HS-27A (cell line): ENCODE measurements at places on chromosomes 13 and 19.

- DNase-seq, result no peak
Observed at GRCh38 chr13:27559719-27560118, 60.6 kb downstream of the LNX2 start.

GRCh38 chr19:18377026-18377425, 8.9 kb upstream of the GDF15 start:
- no peak for DNase-seq

GRCh38 chr13:98990701-98991100, 12.8 kb upstream of the DOCK9 start:
- DNase-seq, result no peak

DNA sequence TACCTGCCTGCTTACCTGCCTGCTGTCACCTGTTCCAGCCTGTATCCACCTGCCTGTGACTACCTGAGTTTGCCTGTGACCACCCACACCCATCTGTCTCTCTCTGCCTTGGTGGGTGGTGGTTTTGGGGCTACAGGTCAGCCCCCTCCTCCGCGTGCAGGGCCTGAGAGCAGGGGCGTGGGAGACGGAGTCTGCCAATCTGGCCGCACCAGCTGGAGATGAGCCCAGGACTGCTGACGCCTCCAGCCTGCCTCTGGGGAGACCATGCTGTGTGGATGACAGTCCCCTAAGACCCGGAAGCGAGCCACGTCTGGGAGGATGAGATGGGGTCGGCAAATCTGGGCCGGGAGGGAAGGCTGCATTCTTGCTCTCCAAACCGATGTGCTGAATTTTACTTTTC, 15.9 kb upstream of the KCTD15 start:
- no peak for DNase-seq

- DNase-seq, result no peak
Observed at GRCh38 chr13:103876571-103876970, 810.4 kb upstream of the SLC10A2 start.

DNA sequence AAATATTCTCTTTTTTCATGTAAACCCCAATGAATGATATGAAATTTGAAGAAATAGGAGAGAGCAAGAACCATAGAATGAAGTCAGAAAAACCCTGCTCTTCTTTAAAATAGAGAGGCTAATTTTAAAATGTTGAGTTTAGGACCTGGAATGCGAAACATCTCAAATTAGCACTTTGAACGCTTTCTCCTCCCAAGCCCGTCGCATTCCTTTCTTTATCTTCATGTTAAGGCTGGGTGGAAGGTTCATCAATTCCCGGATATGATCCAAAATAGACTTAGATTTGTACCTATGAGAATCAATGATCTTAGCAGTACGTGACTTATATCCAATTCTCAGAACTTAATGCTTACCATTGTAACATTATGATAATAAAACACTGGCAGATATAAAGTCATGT, 24.1 kb upstream of the LGALS16 start:
- no peak for DNase-seq

DNA sequence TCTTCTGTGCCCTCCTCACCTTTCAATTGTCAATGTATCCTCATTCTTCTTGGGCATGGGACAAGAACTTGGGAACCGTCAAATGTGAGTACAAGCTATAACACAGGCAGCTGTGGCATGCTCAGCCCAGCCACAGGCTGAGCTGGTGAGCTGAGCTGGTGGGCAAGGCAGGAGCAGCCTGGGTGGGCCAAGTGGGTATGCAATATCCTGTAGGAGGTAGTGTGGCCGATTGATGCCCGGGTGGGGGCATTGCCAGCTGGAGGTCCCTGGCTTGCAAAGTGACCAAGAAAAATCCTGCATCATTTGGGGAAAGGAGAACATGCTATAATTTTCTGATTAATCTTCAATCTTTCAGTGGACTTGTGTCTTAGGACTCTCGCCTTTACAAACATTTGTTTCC, 507.2 kb upstream of the SLC10A2 start:
- no peak for DNase-seq

GRCh38 chr19:10505583-10506229, 2.5 kb upstream of the KEAP1 start:
- no peak for DNase-seq

DNA sequence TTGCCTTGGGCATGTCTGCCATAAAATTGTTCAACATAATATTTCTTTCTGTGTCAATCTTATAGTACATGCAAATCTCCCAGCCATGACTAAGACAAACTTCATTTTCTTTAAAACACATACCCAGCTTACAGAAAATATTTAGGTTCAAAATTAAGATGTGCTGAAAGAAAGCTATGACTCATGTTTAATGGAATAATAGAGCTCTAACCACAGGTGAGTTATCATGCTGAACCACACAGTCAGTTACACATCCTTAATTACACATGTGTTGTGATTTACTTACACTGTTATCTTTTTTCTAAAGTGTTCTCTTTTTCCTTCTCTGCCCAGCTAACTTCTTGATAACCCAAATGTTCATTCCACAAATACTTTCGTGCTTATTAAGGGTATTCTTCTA, 1831.2 kb downstream of the OLFM4 start:
- no peak for DNase-seq

DNA sequence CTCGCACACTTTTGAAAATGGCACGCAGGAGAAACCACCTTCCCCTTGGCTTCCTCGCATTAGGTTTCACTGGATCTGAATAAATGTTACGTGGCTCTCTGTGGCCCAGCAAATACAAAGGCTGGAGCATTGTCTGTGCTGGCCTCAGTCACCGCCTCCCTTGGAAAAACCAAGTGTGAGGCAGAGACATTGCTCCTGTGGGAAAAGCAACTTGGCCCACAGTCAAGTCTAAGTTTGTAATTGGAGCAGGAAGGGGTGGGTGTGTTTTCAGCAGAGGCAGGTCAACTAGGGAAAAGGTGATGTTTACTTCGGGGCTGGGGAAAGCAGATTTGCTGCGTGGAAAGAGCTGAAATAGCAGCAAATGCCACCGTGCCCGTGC, 101.6 kb downstream of the IRS2 start:
- DNase-seq, result no peak

DNA sequence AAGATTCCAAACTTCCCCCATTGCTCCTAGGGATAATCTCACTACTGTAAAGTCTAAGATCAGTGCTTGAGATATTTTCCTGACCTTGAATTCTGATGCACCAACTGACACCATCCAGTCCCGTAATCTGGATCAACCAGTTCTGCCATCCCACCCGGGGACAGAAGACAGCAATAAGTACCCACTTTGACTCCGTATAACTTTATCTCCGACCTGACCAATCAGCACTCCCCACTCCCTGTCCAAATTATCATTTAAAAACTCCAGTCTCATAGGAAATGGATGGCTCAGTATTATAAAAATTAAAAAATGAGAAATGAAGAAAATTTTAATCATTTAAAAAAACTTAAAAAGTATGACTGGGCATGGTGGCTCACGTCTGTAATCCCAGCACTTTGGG, 61.4 kb upstream of the ABCC4 start:
- no peak for DNase-seq

GRCh38 chr13:23380534-23380933, 53.0 kb downstream of the SACS start:
- DNase-seq, result no peak

DNA sequence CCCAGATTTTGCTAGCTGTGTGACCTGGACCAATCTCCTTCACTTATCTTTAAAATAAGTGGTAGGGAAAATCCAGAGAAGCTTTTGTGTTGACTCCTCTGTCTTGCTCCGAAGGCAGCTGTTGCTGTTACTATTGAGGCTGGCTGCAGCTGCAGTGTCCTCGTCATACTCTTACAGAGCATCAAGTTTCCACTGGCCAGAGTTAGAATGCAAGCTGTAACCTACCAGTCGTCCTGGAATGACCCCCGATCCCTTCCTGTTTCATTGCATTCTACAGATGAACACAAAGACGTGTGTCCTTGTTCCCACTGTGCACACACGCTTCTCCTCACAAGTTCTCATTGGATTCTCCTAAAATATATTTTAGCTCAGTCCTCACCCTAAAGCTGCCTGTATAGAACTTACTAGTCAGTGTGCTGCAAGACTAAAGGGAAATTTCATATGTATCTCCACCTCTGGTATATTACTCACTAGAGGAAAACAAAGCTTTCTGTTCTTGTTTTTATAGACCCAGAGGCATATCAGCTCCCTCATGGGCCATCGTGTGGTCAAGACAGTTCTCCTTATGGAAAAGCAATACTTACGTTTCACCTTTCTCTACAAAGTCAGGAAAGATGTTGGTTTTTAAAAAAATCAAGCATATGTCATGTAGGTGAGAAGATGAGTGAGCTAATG, 589.8 kb downstream of the LMO7 start:
- no peak for DNase-seq

DNA sequence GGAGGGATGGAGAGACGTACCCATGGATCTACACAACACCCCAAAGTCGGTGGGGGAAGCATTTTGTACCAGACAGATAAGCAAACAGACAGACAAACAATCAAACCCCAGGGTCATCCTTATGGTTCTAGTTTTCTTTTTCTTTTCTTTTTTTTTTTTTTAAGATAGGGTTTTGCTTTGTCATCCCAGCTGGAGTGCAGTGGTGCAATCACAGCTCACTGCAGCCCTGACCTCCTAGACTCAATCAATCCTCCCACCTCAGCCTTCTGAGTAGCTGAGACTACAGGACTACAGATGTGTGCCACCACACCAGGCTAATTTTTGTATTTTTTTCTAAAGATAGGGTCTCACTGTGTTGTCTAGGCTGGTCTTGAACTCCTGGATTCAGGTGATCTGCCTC, 17.9 kb upstream of the FBL start:
- no peak for DNase-seq

- no peak for DNase-seq
Observed at GRCh38 chr13:57582032-57582431, 49.5 kb upstream of the PCDH17 start.

DNA sequence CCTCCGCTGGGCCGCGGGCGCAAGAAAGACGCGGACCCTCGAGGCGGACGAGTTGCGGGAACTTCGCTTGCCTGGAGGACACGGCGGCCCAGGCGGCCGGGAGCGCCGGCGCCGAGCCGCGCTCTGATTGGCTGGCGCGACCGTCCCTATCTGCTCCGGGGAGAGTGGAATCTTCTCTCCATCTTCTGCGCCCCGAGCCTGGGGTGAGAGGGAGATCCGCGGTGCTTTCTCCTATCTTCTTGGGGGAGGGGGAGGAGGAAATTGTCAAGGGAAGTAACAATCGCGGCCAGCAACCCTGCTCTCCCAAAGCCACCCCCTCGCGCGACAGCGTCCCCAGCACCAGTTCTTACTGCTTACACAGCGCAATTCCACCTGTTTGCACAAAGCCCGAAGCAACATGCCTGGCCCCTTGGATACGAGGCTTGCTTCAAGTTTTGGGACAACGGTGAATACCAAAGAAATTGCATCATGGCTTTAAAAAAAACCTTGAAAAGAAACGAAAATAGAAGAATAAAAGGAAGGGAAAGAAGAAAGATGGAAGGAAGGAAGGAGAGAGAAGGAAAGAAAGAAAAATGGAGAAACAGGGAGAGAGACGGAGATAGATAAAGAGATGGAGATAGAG, 4.8 kb downstream of the SOX21 start:
- no peak for DNase-seq

GRCh38 chr13:111949311-111949710, 117.6 kb upstream of the SOX1 start:
- DNase-seq, result no peak

- no peak for DNase-seq
Observed at GRCh38 chr13:25447396-25447795, 75.6 kb downstream of the ATP8A2 start.

DNA sequence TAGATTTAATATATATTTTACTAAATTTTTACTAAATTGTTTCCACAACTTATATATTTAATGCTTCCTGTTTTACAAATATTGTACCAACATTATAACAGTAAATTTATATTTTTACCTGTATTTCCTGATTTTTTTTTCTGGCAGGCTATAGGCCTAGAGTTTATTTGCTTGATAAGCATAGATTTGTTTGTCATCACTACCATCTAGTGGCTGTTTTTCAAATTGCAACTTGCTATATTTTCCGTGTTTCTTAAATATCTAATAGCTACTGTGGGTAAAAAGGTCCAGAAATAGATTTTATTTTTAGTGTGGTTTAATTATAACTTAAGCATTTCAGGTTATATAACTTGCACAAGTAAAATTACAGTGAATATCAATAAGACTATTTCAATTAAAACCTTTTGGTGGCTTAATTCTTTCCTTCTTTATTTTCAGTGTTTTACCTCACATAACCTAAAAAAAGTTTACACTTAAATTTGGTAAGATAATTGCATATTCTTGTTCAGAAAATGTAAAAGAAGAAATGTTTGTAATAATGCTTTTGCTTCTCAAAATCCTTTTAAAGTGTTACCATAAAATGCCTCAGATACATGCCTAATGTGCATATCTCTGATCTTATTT, 60.6 kb downstream of the NDFIP2 start:
- DNase-seq, result peak; percentile 36

DNA sequence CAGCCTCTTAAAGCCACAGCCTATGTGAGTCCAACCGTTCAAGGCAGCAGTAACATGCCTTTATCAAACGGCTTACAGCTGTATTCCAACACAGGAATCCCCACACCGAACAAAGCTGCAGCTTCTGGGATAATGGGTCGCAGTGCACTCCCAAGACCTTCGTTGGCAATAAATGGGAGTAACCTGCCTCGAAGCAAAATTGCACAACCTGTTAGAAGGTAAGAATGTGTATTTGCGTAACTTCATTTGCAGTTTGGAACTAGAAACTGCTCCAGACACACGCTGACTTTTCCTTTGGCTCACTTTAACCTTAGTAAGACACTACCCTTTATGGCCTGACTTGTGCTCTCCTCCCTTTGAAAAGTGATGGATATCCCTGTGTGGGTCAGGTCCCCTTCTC, 63.4 kb downstream of the SLAIN1 start:
- DNase-seq, result no peak

- no peak for DNase-seq
Observed at GRCh38 chr13:29810898-29811297, 39.5 kb downstream of the UBL3 start.

GRCh38 chr19:37964109-37964508, 57.1 kb downstream of the SIPA1L3 start:
- DNase-seq, result peak; percentile 51

DNA sequence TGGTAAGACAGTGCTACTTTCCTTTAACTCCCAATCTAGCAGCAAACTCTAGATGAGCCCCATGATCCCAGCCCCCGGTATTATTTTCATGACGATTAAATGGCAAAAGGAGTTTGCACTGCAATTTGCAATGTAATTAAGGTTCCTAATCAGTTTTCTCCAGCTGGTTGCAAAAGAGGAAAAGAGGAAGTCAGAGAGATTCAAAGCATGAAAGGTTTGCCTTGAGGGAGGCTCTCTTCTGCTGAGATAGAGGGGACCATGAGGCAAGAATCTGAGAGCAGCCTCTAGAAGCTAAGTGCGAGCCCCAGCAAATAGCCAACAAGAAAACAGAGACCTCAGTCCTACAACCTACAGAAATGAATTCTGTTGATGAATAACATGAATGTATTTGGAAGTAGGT, 527.1 kb downstream of the UQCRFS1 start:
- DNase-seq, result no peak

DNA sequence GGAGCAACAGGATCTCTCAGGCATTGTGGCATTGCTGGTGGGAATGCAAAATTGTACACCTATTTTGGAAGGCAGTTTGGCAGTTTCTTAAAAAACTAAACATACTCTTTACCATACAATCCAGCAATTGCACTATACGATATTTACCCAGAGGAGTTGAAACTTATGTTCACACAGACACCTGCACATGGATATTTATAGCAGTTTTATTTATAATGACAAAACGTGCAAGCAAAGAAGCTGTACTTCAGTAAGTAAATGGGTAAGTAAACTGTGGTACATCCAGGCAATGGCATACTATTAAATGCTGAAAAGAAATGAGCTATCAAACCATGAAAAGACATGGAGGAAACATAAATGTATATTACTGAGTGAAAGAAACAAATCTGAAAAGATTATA, 71.6 kb upstream of the UBAC2 start:
- no peak for DNase-seq
